GM12865 (cell line): ENCODE measurements at places on chromosomes 1 and 21.

- DNase-seq = no peak
Observed at GRCh38 chr1:215830226-215830810, 263.2 kb downstream of the KCTD3 start.

DNA sequence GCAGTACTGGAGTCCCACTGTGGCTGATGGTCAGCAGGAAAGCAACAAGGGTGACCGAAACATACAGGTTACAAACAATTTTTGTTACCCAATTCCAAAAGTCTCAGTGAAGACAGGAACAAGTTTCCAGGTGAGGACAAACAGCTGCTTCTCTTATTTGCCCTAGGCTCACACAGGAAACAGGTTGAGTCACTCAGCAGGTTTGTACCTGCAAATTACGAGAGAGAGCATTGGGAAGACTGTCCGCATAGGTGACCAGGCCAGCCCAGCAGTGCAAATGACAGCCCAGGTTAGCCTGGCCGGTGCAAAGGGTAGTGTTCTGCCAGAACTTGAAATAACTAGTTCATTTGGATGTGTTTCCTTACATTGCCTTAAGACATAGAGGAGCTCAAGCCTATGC lies 40.0 kb upstream of the DSCAM start:
- DNase-seq = no peak

GRCh38 chr1:214420833-214421232 lies 130.6 kb downstream of the PTPN14 start:
- DNase-seq = no peak

DNA sequence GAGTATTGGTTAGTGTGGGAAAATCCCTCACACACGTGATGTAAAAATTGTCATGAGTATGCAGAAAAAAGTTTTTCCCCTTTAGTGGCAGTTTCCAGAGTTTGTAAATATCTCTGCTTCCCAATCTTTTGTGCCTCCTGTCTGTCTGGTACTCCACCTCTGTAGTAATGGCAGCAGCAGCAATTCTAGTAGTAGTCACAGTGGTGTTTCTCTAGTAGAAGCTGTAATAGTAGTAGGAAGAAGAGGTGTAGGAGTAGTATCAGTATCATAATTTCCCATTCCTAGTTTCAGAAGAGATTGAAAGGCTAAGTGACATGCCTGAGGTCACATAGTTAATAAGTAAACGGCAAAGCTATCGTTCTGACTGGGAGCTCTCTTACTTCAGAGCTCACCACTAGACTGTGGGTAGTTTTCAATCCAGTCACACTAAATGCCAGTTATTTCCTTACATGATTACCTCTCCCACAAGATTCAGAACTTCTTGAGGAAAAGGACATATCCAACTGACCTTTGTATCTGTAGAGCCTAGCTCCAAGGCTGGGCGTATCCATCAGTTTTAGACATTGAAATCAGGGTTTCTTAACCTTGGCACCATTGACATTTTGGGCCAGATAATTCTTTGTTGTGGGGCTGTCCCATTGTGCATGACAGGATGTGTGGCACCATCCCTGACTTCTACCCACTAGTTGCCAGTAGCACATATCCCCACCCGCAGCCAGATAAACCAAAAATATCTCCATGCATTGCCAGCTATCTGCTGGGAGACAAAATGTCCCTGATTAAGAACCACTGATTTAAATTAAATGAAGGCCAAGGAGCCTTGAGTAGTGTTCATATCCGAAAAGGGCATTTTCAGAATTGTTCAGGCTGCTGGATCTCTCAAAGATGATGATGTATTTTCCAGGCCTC lies 135.9 kb downstream of the FGGY start:
- DNase-seq = peak; percentile 55

DNA sequence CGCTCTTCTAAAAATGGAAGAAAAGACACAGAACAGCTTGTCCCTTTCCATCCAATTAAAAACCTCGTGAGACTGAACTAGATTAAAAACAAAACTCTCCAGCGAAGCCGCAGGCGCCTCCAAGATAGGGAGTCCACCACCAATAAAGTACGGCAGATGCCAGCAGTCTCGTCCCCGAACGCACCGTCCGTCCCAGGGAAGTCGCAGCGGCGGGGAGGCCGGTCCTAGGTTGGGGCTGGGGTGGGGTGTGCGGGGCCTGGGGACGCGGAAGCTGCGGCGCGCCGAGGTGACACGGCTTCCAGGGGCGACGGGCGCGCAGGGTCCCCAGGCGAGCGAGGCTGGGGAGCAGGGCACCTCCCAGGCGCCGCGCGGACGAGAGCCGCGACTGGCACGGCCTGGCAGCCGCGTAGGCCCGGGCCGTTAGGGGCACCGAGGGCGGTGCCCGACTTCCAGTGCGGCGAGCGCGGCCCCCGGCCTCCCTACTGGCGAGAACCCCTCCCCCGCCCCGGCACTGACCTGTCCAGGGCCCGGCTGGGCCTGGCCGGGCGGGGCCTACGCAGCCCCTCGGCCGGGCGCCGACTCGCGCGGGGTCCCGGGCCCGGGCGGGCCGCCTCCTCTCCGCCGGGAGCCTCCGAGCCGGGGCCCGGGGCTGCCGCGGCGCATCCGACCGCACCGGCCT lies 28.3 kb upstream of the A3GALT2 start:
- peak; percentile 56 for DNase-seq

- no peak for DNase-seq
Observed at GRCh38 chr1:79845936-79846335, 839.4 kb upstream of the ADGRL4 start.

- no peak for DNase-seq
Observed at GRCh38 chr1:201889090-201889968, 631 bp downstream of the SHISA4 start.

- DNase-seq = no peak
Observed at GRCh38 chr1:116485976-116486375, 84.8 kb downstream of the CD58 start.

GRCh38 chr1:36322786-36323635 lies 434 bp downstream of the EVA1B start:
- peak; percentile 38 for DNase-seq

DNA sequence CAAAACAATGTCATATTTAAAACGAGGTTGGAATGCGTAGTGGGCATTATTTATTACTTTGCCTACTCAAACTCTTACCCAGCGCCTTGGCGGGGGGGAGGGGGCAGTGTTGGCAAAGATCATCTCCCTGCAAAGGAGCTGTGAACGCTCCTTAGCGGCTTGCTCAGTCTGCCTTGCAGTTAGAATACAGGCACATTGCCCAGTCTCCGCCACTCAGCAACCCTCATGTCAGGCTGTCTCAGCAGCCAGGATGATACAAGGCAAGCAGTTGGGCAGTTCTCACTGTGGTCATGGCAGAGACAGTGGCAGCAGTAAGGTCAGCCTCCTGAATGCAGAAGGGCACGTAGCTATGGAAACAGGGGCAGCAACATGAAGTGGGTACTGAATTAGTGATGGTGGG lies 170.4 kb upstream of the KCNK2 start:
- no peak for DNase-seq

DNA sequence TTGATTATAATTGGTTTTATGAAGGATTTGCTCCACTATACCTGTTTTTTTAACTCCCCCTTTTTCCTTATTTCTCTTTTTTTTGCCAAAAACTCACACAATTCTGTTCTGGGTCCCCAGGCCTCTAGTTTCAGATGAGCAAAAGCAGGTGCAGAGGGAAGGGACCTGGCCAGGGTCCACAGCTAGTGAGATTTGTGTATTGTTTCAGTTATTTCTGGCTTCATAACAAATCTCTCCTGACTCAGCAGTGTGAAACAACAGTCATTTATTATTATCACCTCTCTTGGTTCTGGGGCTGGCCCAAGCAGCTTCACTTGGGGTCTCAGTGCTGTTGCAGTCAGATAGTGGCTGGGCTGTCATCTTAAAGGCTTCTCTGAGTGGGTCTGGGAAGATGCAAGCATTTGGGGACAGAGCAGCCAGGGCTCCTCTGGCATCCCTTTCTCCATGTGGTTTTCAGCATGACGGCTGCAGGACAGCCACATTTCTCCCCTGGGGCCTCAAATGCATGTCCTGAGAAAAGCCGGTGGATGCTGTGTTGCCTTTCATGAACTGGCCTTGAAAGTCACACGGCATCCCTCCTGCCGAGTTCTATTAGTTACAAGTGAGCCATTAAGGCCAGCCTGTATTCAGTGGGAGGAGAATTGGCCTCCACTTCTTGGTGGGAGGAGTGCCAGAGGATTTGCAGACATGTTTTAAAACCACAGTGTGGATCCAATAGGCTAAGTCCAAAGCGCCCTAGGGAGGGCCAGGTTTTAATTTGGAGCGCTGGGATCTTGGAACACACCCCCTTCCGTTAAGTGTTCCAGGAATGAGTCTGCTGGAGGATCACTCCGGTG lies 137.1 kb downstream of the CAMTA1 start:
- DNase-seq = no peak

DNA sequence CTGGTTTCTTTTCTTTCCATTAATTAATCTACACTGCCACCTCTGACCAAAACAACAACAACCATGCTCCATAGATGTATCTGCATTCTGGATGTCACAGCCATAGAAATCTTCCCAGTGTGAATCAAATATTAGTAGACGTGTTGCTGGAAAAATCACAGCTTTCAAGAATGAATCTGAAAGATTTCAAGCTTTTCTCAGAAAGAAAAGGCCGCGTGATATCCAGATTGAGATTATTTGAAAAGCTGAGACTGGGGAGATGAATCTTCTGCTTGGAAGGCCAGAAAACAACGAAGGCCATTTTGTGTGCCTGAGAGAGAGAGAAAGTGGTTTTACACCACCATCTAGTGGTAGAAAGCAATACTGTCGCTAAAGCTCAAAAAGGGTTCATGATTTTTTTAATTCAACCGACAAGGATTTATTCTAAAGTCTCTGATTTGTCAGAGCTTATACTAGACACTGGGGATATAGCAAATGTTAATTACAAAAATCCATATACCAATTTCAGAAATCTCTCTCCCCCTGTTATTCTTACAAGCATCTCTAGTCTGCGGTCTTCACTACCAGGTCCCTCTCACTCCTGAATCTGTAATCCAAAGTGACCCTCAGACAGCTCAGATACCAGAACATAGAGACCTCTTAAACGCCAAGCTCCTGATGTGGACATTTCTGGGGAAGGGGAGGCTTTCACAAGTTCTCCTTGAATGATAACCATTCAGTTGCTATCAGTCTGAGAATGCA lies 87.5 kb upstream of the SGIP1 start:
- peak; percentile 88 for DNase-seq

GRCh38 chr1:19644395-19644680 lies 227 bp downstream of the NBL1 start:
- DNase-seq = no peak

GRCh38 chr1:40638097-40639036 lies 27.1 kb downstream of the RIMS3 start:
- no peak for DNase-seq

- DNase-seq = no peak
Observed at GRCh38 chr1:154000420-154000819, 9.9 kb downstream of the RPS27 start.

DNA sequence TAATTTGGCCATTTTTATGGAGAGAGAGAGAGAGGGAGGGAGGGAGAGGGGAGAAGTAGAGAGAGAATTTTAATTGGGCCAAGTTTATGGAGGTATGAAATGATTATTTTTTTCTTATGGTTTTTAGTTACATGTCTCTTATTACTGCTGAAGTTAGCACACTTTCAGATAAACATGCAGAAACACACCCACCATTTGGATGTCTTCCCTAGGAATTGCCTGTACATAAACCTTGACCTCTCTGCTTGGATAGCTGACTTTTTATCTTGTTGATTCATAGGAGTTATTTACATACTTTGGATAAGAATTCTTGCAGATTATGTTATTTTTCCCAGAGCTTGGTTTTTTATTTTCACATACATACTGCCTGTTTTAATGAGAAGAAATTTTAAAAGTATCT lies 310.2 kb upstream of the ADAMTS5 start:
- no peak for DNase-seq

DNA sequence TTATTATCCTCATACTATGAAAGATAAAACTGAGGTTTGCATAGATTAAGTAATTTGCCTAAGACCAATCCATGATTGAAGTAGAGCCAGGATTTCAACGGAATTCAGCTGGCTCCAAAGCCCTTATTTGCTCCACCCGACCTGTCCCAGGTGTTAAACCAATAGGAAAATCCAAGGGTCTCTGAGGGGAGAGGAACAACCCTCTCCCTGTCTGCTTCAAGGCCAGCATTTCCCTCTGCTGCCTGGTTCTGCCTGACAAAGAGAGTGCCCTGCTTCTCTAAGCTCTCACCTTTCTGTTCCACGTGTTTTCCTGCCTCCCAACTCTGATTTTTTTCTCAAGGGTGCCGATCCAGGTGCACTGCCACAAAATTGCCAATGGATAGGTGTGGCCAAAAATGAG lies 127.4 kb downstream of the UBE2U start:
- no peak for DNase-seq

DNA sequence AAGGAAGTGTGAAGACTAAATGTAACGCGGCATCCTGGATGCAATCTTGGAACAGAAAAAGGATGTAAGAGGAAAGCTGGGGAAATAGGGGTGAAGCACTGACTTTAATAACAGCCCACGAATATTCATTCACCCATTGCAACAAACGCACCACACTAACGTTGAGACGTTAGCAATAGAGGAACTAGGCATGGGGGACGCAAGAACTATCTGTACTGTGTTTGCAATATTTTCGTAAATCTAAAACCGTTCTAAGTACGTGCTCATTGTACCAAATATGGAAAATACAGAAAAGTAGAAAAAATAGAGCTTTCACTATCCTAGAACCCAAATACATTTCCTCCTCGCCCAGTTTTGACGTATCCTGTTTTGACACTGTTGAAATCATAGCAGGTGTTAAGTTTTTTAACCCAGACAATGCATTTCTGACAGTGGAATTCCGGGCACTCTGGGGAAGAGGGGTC lies 3.9 kb downstream of the LAPTM5 start:
- peak; percentile 60 for DNase-seq

- peak; percentile 42 for DNase-seq
Observed at GRCh38 chr1:18256282-18257235, 149.0 kb downstream of the IGSF21 start.

DNA sequence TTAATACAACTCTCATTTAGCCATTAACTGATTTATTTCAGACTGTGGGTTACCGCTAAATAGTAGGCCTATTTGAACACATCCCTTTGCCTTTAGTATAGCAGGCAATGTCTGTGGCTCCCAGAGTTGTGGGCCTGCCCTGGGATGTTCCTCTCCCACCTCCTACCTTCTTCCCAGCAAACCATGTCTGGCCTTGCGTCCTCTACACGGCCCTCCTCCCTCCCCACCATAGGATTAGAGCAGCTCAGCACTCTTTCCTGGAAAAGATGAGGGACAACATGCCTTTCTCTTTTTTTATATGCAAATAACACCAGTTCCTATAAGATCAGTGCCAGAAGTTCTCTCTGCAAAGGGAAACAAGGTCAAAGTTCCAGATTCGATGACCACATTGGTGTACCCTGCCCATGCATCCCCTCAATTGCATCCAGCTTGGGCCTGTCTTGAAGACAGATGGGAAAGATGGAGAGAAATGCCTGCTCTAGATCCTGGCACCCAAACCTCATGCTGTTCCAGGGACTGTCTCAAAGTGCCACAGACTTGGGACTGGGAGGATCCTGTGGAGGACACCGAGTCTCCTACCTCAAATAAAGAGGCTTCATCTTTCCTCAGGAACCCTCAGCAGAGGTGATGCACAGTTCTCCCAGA lies 57.2 kb downstream of the CD46 start:
- no peak for DNase-seq

DNA sequence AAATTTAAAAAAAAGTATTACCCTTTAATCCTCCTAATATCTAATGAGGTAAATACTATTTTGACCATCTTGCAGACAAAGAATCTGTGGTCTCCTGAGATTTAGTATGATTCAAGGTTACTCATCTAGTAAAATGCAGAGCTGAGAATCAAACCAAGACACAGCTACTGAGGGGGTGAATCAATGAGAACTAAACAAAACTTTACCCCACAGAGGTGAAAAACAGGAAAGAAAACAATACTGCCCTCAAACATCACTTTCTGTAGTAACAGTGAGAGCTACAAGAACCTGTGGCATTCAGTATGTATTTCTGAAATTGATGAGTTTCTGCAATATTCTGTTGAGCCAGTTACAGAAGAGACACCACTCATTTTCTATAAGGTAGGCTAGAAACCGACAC lies 85.1 kb downstream of the JAK1 start:
- DNase-seq = peak; percentile 72
